ENCODE measurements at places on chromosomes 11 and 22.

GRCh38 chr11:46075168-46075567, 46.1 kb downstream of the PHF21A start:
- DNase-seq = peak; percentile 46

DNA sequence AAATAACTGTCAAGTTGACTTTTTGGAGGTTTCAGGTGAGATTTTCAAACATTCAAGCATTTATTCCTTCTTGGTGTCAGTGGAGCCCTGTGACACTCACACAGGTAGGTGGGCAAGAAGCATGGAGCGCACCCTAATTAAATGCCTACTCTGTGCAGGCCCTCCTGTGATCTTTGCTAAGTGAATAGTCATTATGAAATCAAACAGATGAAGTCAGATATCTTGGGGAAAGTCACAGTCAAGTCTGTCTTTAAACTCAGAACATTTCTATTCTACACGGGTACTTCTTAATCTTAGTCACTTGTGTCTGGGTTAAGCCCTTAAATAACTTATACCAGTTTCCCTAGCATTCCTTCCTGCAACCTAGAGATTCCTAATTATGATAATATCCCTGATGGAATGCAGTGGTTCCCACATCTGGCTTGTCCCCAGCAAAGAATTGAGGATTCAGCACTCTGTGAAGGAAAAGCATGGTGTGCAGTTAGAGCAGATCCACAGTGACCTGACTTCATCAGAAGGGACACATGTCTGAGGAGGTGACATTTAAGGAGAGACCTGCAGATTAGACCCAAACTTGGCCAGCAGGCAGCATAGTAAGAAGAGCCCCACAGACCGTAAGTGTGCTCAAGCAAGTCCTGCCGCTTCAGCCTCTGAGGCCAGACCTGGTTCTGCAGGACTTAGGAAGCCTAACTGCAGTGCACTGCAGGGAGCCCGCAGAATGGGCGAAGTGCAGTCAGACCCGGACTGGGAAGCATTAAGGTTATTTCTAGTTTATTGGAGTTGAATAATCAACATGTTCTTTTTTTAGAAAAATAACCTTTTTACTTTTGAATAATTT, 85.3 kb upstream of the GAL start:
- DNase-seq = peak; percentile 17

DNA sequence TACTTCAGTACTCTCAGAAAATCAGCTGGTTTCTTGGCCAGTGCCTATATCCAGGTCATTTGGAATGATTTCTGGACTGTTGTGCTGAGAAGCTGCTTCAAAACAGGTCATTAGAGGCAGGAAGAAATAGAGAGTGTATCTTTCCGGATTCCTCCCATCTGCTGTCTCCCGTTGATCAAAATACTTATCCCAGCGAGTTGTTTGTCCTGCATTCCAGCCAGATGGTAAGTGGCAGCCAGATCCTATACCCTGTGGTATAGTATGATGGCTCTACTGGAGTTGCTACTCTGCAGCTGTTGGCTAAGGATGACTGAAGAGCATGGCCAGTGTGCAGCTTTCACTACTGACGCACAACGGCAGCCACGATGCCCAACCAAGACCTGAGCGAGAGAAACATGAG, 560.9 kb upstream of the ANO5 start:
- no peak for DNase-seq

DNA sequence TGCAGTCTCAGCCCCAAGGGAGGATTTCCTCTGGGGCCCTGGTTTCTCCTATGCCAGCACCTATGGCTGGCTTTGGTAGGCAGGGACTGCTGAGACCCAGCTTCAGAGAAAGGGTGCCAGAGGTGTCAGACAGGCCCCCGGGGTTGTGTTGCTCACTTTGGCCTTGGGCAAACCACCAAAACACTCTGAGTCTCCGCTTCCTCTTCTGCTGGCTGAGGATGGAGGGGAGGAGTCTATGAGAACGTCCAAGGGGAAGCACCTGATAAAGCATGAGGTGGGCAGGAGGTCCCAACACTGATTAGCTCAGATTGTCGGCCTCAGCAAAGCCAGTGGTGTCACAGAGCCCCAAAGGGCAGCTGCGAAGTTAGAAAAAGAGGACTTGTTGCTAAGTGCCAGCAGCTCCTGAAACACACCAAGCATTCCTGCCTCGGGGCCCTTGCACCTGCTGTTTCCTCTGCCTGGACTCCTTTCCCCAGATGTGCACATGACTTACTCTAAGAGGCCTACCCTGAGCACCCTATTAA, 10.5 kb downstream of the SMTNL1 start:
- DNase-seq = peak; percentile 10

DNA sequence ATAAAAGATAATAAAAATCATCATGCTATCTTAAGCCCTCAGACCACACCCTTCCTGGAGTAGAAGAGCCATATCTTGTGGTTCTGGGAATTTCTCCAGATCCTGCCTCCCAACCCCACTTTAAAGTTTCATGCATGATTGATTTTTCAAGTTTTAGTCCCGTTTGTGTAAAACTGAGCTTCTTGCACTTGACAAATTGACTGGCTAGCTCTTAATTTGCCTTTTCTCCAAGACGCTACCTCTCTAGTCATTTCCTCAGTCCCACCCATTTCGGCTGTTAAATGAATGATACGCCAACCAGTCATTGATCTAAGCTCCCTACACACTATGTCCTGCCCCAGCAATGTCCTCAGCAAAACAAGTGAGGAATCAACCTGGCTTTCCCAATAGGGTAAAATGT, 71.8 kb upstream of the TEAD1 start:
- no peak for DNase-seq

GRCh38 chr11:6618117-6619003, 862 bp downstream of the TPP1 start:
- DNase-seq = peak; percentile 83

DNA sequence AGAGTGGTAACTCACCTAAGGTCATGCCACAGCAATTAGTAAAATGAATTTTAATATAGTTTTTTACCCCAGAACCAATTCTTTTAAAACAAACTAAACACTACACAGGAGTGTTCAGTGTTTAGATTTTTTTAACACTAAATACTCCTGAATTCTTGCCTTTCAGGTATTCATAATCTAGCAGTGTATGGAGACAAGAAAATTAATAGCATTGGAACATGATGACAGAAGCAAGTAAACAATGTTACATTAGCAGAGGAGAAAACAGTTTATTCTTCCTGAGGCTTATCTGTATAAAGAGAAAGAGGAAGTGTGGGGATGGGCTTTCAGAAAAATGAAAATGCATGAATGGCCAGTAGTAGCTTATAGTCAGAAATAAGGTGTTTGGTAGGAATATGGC, 222.1 kb upstream of the FAT3 start:
- no peak for DNase-seq

- DNase-seq = no peak
Observed at GRCh38 chr11:111502611-111503010, 9.6 kb downstream of the BTG4 start.

DNA sequence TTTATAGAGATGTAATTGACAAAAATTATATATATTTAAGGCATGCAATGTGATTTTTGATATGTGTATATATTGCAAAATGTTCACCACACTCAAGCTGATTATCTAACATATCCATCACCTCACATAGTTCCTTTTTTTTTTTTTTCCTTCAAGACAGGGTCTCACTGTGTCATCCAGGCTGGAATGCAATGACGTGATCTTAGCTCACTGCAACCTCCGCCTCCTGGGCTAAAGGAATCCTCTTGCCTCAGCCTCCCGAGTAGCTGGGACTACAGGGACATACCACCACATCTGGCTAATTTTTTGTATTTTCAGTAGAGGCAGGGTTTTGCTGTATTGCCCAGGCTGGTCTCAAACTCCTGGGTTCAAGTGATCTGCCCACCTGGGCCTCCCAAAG, 65.1 kb upstream of the SLC35C1 start:
- DNase-seq = no peak

GRCh38 chr22:37803195-37803638, 4.5 kb upstream of the GCAT start:
- DNase-seq = no peak
